ENCODE measurements at places on chromosomes 4 and X.

DNA sequence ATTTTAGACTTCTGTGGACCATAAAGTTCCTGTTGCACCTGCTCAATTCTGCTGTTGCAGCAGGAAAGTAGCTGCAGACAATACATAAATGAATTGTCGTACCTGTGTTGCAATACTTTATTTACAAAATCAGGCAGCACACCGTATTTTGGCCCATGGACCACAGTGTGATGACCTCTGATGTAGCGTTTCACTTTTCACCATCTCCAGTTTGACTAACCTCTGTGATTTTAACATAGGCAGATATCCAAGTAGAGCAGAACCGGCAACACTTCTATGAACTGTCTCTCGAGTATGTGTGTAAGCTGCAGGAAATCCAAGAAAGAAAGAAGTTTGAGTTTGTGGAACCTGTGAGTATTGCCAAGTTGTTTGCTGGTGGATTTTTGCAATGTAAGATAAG is 132.7 kb downstream of the ARHGAP10 start:
- no peak for DNase-seq

DNA sequence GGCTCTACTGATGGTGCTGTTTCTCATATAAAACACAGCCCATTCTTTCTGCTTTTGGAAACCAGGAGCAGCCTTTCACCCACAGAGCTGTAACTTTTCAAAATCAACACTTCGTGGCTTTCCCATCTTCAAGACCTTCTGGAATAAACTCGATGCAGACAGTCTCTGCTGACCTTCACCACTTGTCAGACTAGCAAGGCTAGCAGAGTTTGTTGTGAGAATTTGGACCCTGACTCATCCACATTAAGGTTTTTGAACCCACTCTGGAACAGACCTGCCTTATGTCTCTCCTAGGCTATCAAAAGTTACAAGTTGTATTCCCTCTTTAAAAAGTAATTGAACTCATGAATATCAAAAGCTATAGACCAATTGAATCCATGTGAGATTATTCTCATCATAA is 88.6 kb downstream of the MAML3 start:
- no peak for DNase-seq

- no peak for DNase-seq
These were observed 24.1 kb downstream of the MSMO1 start for GRCh38 chr4:165351359-165352130.

GRCh38 chr4:74031576-74031975 is 6.9 kb downstream of the CXCL3 start:
- DNase-seq: no peak

- DNase-seq: no peak
These were observed 69.9 kb downstream of the TRAPPC11 start for GRCh38 chr4:183729069-183729406.

GRCh38 chrX:151875270-151876026 is 37.2 kb upstream of the MAGEA4 start:
- no peak for DNase-seq

DNA sequence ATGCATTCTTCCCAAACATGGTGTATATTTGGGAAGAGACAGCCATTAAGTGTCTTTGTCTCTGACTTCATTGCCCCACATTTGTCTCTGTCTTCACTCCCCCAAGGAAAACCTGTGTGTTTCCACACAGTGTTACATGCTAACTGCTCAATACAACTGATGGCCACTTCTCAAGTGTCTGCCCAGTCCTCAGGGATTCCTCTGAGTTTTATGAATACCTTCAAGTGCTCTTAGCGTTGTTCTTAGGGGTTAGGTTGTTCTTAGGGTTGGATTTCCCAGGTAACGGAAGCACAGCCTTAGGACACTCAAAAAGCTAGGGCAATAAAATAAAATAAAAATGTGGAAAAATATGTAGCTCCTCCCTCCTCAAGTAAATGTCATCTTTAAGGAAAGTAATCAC is 64.7 kb upstream of the PLAC8 start:
- no peak for DNase-seq

- no peak for DNase-seq
These were observed 119.8 kb downstream of the DCK start for GRCh38 chr4:71113294-71113693.

DNA sequence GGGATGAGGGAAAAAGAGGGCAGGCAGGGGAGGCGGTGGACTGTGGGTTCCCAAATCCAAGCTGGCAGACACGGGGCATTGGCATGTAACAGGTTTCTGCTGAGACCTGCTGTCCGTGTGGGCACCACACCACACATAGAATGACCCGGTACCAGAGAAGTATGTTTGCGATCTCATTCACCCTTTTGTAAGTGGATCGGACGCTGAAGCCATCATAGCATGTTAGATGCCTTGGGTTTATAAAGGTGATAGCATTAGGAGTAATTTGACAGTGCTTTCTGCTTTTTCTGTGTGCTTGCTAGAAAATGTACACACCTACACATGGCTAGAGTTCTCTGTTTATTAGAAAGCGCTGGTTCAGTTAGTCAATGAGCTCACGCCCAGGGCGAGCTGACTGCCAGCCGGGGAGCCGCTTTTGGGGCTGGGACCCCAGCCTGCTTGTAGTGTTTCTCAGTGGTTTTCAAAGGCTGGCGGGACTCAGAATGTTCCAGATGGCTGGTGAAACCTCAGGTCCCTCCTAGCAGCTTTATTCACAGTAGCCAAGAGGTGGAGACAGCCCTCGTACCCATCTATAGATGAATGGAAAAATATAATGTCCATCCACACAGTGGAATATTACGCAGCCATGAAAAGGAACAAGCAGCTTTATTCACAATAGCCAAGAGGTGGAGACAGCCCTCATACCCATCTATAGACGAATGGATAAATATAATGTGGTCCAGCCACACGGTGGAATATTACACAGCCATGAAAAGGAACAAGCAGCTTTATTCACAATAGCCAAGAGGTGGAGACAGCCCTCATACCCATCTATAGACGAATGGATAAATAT is 579 bp downstream of the IL3RA start:
- no peak for DNase-seq

DNA sequence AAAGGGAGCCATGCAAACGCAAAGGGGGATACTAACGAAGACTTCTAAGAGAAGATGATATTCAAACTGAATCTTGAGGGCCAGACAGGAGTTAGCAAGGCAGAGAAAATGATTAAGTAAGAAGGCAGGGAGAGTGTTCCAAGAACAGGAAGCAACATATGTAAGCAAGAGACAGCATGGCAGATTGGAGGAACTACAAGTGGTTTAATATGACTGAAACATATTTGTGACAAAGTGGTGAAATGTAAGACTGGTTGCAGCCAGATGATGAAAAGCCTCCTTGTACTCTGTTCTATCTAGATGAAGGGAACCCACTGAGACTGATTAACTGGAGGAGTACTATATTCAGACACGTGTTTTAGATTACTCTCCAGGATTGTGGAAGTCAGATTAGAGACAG is 116.6 kb upstream of the DIAPH2 start:
- no peak for DNase-seq

Measured in fibroblast of skin of left biceps (primary cell).